ENCODE measurements at places on chromosomes 1 and 21. TPM values are rescaled to one million over a fixed set of nuclear protein-coding genes. Genes with fewer than 3 reads are reported as not detected.

KRTAP20-4 gene
- polyA plus RNA-seq = not detected

PRELP gene
- 2.8 TPM for polyA plus RNA-seq

ELAPOR1 gene
- 1.1 TPM for polyA plus RNA-seq

C1orf94 gene
- polyA plus RNA-seq = not detected

HJV gene
- not detected for polyA plus RNA-seq

IGSF5 gene
- not detected for polyA plus RNA-seq

STIL gene
- polyA plus RNA-seq = 6.3 TPM

BGLAP gene
- 0.50 TPM for polyA plus RNA-seq

SPRR2F gene
- polyA plus RNA-seq = not detected

GRCh38 chr21:18267496-18267895 is 22.9 kb downstream of the CHODL start:
- DNase-seq = no peak

DNA sequence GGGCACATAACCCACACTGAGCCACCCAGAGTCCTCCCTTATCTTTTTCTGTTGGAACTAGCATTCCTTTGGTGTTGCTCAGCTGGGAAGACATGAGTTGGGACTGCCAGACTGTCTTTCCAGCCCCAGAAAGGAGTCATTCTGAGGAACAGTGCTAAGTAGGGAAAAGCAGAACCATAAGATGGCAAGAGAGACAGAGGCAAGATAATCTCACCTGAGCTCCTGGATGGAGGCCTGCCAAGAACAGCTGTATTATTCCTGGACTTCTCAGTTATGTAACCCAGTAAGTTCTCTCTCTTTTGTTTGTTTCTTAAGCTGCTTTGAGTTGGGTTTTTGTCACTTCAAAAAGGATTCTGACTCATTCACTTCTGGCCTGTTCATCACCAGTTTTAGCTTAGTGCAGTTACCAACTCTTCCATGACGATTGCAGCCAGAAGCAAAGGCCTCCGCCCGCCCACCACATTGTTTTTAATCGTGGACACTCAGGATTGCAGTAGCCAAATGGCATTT is 134.4 kb downstream of the OMA1 start:
- DNase-seq = peak; percentile 50

GRCh38 chr1:32612189-32612881 is 38.0 kb downstream of the ZBTB8OS start:
- peak; percentile 25 for DNase-seq

- no peak for DNase-seq
These were observed 286.8 kb downstream of the PTPRU start for GRCh38 chr1:29523136-29523535.

GRCh38 chr1:232472485-232473041 is 157.4 kb downstream of the SIPA1L2 start:
- peak; percentile 88 for DNase-seq

GRCh38 chr1:197683895-197684553 is 91.3 kb downstream of the DENND1B start:
- no peak for DNase-seq

DNA sequence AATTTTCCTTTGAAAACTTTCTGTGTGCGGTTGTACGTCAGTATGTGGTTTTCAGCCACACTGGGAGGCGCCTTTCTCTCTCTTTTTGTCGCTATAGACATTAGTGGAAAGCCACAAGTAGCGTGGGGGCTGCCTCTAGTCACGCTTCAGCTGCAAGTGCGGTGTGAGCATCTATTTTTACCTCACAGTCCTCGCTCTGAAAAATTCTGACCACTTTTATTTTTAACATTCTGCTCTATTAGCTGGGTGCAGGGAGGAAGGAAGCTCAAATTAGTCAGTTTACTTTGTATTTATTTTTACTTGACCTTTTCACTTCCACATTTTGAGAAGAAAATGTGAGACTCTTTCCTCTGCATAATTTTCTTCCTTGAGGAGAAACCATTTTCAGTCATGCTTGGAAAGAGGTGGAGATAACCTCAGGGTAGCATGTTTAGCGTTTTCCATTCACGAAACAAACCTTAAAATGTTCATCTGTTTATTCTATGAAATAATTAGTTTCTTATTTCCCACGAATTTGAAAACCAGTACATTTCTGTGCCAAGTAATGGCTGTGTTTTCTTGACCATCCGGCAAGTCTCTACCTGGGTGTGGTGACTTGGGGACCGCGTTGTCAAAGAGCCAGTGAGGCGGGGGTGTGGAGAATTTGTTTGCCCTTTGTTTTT is 35.6 kb downstream of the ADARB1 start:
- no peak for DNase-seq

DNA sequence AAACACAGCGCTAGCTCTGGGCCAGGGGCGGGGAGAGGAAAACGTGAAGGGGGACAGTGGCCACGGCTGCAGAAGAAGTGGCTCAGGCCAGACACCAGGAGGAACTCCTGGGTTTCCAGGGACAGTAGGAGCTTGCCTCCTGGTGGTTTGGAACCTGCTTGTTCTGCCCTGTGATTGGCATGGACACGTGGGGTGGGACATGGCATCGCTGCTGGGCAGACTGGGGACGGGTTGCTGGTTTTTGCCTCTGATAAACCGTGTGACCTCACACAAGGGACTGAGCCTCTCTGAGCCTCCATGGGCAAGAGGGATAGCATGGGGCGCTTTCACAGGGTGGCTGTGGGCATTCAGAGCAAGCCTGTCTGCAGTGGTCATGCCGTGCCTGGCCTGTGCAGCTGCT is 7.5 kb upstream of the PLCH2 start:
- no peak for DNase-seq

DNA sequence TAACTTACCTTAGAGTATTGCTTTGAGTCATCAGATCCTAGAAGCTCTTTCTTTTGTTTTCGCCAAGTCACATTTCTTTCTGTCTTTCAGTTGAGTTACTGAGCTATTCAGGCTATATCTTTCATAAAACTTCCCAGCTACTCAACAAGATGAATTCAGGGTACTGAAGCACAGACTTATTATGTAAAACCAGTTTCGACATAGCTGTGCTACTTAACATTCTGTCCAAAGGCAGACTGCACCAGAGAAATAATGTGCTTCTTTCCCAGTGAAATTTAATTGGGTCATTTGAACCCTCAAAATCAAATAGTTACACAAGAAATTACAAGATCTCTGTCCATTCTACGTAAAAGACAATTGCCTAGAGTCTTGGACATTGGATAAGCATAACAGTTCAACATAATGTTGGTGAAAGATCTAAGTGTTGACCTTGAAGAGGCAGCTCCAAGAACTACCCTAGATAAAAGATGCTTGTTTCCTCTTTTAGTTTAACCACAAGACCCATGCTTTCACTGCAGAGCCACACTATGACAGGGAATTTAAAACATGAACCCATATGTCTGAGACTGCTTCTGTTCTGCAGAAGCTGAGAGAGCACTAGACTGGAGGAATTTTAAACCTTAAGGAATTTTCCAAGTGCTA is 163.2 kb downstream of the LRRC40 start:
- no peak for DNase-seq

DNA sequence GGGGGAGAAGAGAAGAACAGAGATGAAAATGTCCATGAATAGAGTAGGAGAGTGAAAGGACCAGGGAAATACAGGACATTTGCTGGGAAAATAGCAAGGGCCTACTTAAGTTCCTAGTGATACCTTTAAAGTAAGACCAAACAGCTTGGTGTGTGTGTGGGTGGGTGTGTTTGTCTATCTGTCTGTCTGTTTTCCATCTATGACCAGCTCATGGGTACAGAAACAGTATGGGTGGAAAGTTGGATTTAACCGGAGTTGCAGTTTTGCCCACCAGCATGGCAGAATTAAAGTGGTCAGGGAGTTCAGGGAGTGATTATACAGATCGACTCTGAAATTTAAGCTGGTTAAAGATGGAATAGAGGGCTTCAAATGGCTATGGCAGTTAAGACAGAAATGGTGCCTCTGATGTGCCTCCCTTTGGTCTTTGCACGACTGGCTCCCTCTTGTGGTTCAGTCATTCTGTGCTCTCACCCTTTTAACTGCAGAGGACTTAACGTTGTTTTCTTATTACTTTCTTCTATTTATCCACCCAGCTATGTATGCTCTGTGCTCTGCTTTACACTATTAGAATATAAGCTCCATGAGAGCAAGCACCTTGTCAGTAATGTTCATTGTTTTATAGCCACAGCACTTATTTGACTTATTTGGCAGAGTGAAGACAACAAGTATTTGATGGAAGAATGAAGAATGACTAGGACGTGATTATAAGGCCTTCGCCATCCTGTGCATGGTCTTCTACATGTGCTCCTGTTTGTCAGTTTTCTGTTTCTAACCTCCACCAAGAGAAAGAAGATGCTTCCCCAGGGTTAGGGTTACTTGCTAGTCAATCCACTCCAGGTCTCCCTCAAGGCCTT is 72.7 kb upstream of the AK4 start:
- no peak for DNase-seq

- no peak for DNase-seq
These were observed 10.0 kb downstream of the KLF18 start for GRCh38 chr1:44131411-44131810.

DNA sequence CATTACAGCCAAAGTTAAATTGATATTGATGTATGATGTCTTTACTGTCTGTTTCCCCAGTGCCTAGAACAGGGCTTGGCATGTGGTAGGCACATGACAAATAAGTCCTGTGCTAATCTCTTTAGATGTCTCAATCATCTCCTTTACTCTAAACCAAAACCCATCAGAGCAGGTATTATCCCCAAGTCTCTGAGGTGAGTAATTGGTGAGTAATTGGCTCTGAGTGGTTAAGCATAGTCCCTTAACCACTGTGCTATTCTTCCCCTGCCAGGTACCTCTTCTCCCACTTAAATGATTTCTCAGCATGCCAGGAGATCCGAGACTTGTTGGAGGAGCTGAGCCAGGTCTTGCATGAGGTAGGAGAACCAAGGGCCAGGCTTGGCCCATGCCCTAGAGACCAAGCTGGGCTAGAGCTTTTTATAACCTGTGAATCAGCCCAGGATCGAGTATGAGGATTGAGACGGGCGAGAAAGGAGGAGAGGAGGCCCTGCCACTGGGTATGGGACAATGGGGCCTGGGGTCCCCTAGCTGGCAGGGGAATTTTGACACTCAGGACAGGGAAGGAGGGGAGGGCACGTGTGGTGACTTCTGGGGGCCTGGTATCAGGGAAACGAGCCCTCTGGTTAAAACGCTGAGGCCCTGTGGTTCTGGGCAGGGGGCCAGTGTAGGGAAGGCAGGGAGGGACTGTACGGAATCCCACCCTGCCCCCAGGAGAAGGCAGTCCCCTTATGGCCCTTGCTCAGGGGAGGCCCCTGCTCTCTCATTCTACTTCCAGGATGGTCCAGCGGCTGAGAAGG is 4.5 kb downstream of the CNKSR1 start:
- DNase-seq = no peak

DNA sequence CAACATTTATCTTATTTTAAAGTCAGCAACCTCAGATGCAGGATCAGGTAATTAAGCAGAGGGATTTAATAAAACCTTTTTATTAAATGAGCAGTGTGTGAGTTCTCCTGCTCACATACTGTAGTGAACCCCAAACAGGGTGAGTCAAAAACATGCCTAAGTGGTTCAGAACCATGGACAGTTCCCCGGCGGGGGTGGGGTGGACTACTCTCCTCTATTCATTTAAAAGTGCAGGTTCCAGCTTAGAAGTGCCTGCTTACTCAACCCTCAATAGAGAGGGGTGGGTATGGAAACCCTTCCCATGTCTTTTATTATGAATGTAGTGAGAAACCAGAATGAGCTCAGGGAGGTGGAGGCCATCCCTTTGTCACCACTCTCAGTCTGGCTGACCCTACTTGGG is 397.9 kb downstream of the HHAT start:
- no peak for DNase-seq

DNA sequence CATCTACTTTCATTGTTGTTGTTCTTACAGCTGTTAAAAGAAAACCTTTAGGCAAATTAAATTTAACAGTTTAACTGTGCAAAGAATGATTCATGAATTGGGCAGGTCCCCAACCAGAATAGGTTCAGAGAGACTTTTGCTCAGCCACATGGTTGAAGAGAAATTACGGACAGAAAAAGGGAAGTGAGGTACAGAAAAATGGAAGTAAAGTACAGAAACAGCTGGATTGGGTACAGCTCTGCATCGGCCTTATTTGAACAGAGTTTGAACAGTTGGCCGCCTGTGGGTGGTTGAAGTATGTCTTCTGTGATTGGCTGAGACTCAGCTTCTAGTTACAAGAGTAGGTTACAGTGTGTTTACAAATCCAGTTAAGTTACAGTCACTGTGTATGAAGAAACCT is 210.1 kb downstream of the FGGY start:
- peak; percentile 18 for DNase-seq

DNA sequence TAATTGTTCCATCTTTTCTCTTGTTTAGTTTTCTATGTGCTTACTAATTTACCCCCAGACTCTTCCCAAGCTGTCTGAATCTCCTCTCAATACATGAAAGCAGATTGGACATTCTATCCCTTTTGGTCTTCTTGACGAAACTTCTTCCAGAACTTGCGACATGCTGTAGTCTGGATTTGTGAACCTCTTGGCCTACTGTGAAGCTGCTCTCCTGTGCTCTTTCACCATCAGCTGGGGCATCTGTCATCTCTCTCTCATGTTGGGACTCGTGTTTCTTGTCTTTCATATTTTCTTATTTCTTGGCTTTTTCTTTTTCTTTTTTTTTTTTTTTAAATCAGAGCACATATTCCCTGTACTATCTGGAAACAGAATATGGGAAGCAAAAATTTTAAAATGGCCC is 6.8 kb downstream of the CPT2 start:
- DNase-seq = no peak

- DNase-seq = no peak
These were observed 42.3 kb downstream of the MDM4 start for GRCh38 chr1:204558467-204558866.

- DNase-seq = no peak
These were observed 139.6 kb upstream of the WNT4 start for GRCh38 chr1:22282364-22282995.

DNA sequence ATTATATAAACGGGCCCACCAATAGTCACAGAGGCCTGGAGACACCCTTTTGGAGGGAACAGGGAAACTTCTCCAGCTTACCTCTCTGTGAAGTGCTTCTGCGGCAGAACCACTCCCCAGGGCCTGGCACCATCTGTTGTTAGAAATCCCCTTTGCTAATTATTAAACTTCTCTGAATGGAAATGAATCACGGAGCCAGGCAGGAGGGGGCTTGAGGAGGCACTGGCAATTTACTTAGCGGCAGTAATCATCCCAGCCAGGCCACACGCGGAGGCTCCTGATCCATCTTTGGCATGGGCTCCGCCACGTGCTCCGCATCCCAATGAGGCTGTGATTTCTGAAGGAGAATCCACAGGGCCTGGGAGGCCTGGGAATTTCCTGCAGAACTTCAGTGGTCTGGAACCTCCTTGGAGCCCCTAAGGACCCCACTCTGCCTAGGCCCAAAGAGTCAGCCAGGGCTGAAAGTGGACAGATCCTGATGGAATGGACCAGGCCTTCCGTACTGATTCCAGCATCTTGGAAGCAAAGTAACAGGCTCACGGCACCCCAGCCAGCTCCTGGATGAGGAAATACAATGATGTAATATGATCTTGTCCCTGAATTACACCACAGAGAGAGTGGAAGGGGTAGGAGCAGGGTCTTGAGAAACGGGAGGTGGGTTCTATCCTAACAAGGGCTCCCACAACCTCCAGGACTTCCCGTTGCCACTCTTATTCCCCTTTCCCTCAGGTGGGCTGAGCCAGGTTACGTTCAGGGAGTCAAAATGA is 62.3 kb downstream of the GRIK3 start:
- DNase-seq = no peak

GRCh38 chr1:156746406-156746727 is 5.1 kb downstream of the HDGF start:
- no peak for DNase-seq

Data from BJ (cell line).